ENCODE measurements at places on chromosomes 5 and 9.

DNA sequence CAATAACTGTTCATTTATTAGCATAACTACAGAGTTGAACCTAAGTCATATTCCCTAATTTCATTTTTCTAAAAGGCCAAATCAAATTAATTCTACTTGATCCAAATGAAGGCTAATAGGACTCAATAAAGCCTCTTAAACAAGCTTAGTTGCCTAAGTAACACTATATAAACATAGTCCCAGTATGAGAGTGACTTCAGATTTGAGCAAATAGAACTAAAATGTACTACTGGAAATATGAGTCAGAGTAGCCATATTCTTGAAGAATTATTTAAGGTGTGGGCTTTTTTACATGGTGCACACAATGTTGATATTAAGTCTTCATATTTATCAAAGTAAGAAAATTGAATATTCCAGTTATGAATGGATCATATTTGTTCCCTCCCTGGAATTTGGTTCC is 872.3 kb downstream of the MAT2B start:
- no peak for DNase-seq

DNA sequence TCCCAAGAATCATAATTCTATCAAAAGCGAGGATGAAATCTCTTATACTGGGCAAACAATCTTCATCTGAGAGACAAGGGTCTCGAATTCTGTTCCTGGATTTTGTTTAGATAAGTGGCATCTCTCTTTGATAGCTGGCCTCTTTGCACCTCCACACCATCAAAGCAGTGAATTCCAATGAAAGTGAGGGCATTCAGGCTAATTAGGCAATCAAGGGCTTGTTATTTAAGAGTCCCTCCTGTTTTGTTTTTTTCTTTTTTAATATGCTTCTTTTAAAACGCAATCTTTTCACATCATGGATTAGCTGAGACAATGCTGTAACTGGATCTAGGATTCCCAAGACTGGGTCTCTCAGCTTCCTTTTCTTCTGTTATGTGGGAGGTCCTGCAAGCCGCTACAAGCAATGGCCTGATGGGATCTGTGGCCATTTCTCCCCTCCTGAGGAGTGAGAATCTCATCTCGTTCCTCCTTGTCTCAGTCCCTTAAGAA is 67.9 kb downstream of the TNC start:
- DNase-seq: no peak

- no peak for DNase-seq
Observed at GRCh38 chr5:9112520-9113291, 433.2 kb downstream of the SEMA5A start.

DNA sequence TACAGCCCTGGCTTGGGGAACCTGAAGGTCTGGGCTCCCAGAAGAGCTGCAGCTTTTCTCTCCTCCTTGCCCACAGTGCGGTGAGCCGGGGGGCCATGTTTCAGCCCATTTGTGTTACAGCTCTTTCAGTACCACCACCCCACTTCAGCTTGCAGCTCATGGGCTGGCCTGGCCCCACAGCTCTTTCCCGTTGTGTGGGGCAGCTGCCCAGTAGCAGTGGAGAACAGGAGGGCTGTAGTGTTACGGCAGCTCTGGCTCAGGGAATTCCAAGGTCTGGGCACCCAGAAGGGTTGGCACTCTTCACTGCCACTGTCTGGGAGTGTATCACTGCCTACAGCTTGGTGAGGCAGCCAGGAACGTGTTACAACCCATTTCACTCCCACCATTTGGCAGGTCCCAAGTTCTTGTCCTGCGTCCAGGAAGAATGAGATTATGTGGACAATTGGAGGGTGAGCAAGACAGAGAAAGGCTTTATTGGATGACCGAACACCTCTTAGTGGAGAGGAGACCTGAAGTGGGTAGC is 390.5 kb downstream of the KDM4C start:
- DNase-seq: no peak

- no peak for DNase-seq
Observed at GRCh38 chr9:130307667-130307943, 42.0 kb downstream of the HMCN2 start.

DNA sequence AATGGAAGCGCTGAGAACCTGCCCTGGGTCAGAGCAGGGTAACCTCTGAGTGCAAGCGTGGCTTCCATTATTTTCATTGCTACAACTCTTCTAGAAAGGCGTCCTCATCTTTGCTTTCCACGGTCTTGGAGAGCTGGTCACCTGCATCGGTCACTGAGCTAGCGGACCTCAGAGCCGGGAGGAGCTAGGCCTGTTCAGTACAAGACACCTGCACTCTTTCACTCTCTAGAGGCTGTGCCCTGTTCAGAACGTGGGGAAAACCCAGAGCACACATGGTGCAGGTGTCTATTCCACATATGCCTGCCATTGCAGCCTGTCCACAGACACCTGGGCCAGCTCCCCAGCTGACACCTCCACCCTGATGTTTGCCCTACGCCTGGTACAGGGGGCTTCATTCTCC is 147.8 kb upstream of the IRX2 start:
- no peak for DNase-seq

- peak; percentile 22 for DNase-seq
Observed at GRCh38 chr5:106094204-106094607, 1576.5 kb downstream of the EFNA5 start.

DNA sequence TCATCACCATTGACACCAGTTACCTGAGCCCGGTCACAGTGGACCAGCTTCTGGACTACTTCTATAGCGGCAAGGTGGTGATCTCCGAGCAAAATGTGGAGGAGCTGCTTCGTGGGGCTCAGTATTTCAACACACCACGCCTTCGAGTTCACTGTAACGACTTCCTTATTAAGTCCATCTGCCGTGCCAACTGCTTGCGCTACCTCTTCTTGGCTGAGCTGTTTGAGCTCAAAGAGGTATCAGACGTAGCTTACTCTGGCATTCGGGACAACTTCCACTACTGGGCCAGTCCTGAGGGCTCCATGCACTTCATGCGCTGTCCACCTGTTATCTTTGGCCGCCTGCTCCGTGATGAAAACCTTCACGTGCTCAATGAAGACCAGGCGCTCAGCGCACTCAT is 520 bp downstream of the CCIN start:
- DNase-seq: no peak

DNA sequence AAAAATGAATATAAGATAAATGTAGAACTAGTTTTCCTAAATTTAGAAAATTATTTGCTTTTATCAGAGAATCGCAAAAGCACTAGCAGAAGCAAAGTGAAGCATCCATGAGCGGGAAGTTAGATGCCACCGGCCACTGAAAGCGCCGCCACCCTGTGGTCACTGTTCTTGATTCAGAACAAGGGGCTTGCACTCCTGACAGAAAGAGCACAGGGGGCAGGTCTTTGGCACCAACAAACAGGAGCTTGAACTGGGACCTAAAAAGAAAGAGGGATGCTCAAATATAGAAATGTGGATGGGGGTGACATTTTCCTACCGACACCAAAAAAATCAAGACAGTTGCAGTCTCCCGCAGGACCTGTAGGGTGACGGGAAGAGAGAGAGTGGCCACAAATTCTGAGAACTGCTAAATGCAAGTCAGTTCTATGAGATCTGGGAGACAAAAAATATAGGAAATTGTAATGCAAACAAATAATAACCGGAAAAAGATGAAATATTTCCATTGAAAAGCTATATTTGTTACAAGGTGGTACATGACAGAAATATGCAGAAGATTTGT is 144.3 kb downstream of the CDH12 start:
- no peak for DNase-seq

DNA sequence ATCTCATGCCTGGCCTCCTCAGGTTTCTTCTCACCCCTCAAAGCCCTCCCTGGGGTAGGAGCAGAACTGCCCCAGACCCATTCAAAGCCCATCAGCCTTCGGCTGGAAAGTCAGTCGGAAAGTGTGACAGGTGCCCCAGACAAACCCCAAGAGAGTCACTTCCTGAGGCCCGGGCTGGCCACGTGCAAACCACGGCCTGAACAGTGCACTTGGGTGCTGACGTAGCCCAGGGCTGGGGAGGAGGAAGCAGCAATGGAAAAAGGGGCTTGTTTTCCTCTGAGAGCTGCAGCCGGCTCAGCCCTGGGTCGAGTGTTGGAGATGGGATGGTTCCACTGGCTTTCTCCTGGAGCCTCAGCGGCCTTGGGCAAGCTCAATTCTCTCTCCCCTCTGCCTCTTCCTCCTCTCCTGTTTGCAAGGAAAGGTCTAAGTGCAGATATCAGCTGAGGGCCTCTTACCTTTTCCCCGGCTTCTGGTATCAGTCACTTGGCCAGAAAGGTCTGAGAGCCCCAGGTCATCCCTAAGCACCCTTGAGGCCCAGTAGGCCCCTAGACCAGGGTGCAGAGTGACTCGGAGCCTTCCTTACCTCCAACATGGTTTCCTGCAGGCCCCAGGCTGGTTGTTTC is 5.9 kb upstream of the EGR1 start:
- no peak for DNase-seq

GRCh38 chr5:45038366-45038987 is 229.7 kb downstream of the MRPS30 start:
- peak; percentile 9 for DNase-seq

- peak; percentile 33 for DNase-seq
Observed at GRCh38 chr5:34038390-34038789, 4.6 kb downstream of the C1QTNF3 start.

DNA sequence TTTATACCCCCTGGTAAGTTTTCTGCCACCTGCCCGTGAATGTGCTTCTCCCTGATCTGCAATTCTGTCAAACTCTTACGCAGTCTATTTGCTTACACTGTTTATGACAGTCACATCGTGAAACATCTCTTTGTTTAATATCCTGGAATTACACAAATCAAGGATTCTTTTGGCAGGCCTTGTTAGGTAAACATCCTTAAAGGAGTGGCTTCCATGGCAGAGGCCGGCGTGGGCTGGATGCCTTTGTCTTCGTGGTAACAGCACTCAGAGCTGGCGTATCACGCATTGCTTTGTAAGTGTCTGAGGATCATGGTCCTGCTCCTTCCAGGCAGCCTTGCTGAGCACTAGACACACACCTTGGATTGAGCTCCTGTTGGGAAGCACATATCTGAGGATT is 145.7 kb downstream of the IRX1 start:
- no peak for DNase-seq

DNA sequence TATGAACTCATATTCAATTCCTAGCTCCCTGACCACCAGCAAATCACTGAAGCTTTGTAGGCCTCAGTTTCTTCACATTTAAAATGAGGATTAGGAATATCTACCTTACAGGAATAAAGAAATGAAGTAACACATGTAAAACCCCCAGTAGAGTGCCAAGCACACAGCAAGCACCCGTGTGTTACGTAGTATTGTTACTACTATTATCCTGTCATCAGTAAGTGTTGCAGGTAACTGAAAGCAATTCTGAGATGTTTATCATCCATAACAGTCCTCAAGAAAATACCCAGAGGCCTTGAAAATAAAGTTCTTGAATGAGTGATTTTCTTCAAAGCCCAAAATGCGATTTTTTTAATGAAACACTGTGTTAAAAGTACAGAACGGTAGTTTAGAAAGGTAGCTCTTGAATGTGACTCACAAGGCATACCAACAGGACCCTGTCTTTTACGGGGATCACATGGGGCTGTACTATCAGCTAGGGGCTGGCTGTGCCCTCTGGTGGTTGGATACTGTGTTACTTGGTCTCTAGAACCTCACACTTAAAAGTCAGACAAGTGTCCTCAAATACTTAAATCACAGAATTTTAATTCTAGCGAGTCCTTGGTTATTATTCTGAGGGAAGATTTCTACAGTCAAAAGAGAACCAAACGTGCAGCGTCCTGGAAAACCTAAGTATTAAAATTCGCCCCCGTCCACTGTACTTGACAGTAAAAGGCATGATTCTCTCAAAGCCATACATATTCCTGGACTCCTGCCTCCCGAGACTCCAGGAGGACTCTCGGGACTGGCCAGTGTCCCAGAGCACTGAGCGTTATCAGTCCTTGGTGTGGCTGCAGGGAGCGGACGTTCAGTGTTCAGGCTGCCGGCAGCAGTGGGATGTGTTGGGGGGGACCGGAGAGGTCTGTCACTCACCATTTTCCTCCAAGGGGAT is 725 bp downstream of the NDUFB6 start:
- peak; percentile 65 for DNase-seq

DNA sequence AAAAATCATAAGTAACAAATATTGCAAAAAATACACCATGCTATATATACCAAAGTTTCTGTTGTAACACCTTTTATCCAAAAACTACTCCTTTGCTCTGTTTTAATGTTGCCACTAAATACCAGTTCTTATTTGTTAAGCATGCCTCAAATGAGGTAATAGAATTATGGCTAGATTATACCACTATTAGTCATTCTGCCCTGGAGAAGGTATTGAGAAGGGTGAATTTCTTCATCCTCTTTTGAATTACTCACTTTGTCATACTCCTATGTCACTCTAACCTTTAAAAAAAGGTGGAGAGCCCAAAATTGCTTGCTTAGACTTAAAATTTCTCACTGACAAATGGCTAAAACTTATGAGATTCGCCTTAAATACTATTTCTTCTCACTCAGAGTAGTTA is 750.9 kb downstream of the MAT2B start:
- DNase-seq: no peak

DNA sequence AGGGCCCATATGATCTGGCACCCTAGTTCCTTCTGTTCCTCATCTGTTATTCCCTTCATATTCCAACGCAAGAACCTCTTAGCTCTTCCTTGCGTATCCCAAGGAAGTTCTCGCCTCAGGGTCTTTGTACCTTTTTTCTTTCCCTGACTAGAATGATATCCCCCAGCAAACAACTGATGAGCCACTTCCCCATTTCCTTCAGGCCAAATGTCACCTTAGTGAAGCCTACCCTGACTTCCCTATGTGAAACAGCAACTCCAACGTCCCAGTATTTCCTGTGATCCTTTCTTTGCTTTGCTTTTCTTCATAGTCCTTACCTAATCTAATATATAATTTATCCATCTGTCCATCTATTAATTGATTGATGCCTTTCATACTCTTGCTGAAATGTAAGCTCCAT is 47.9 kb downstream of the ERCC8 start:
- no peak for DNase-seq

- peak; percentile 24 for DNase-seq
Observed at GRCh38 chr9:7273575-7273974, 515.8 kb downstream of the KDM4C start.

DNA sequence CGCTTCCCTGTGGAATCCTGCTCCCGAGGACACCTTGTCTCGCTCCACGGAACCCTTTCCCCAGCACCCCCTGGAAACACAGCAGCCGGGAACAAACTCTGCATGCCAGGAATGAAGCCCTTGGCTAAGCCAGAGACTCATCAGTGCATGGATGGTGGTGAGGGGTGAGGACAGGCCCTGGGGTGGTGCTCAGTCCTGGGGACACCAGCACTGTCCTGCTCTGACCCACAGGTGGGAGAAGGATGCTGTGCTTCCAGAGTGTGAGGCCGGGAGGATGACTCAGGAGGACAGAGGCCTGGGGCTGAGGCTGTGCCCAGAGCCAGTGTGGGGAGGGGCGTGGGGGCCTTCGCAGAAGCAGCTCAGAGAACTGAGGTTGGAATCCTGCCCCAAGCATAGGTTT is 11.2 kb upstream of the EGR1 start:
- DNase-seq: no peak

DNA sequence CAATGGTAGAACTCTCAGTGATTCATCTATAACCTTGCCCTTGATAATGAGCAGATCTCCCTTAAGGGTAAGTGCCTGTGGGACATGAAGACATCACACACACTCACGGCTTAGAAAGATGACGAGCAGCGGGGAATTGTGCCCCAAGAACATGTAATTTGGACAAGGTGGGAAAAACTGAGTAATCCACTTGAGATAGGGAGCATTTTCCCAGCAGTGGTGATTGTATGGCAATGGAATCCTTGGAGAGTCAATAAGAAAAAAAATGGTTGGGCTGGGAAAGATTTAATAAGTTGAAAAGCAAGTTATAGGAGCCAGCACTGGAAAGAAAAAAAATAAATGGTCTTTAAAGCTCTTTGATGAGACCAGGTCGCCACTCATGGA is 193.1 kb downstream of the GLIS3 start:
- DNase-seq: peak; percentile 65

GRCh38 chr5:55920784-55921183 is 69.6 kb downstream of the IL31RA start:
- no peak for DNase-seq

Measured in fibroblast of skin of abdomen (primary cell).